ENCODE measurements at places on chromosomes 5 and 9. TPM values are rescaled to one million over a fixed set of nuclear protein-coding genes. Genes with fewer than 3 reads are reported as not detected.

DNA sequence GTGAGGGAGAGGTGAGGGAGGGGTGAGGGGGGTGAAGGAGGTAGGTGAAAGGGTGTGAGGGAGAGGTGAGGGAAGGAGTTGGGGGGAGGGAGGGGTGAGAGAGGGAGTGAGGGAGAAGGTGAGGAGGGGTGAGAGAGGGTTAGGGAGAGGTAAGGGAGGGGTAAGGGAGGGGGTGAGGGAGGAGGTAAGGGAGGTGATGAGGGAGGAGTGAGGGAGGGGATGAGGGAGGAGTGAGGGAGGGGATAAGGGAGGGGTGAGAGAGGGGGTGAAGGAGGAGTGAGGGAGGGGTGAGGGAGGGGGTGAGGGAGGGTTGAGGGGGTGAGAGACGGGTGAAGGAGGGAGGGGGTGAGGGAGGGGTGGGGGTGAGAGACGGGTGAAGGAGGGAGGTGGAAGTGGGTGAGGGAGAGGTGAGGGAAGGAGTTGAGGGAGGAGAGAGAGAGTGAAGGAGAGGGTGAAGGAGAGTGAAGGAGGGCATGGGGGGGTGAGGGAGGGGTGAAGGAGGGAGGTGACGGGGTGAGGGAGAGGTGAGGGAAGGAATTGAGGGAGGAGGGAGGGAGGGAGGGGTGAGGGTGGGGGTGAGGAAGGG lies 18.5 kb downstream of the NINJ1 start:
- no peak overlapping the region for H3K4me3 ChIP-seq
- no peaks in the 10 kb centered on the region for H3K27me3 ChIP-seq
- DNase-seq: peak; percentile 25
- H3K27ac ChIP-seq: peak overlapping the region; percentile 89
- H3K4me1 ChIP-seq: peaks cover 5% of the 10 kb centered on the region
- no peaks in the 10 kb centered on the region for H3K36me3 ChIP-seq

- no peak overlapping the region for H3K27ac ChIP-seq
- no peak overlapping the region for H3K4me3 ChIP-seq
- no peak for DNase-seq
- no peaks in the 10 kb centered on the region for H3K27me3 ChIP-seq
Observed at GRCh38 chr5:56699538-56699937, 115.8 kb upstream of the MAP3K1 start.

GRCh38 chr9:385818-386398 lies 171.2 kb downstream of the DOCK8 start:
- H3K36me3 ChIP-seq: no peaks in the 10 kb centered on the region
- no peaks in the 10 kb centered on the region for H3K27me3 ChIP-seq
- no peak for DNase-seq
- no peak overlapping the region for H3K4me3 ChIP-seq

GRCh38 chr9:133727876-133728441 lies 10.2 kb downstream of the SARDH start:
- H3K4me3 ChIP-seq: no peak overlapping the region
- no peak for DNase-seq
- H3K27me3 ChIP-seq: no peaks in the 10 kb centered on the region
- H3K36me3 ChIP-seq: no peaks in the 10 kb centered on the region

DNA sequence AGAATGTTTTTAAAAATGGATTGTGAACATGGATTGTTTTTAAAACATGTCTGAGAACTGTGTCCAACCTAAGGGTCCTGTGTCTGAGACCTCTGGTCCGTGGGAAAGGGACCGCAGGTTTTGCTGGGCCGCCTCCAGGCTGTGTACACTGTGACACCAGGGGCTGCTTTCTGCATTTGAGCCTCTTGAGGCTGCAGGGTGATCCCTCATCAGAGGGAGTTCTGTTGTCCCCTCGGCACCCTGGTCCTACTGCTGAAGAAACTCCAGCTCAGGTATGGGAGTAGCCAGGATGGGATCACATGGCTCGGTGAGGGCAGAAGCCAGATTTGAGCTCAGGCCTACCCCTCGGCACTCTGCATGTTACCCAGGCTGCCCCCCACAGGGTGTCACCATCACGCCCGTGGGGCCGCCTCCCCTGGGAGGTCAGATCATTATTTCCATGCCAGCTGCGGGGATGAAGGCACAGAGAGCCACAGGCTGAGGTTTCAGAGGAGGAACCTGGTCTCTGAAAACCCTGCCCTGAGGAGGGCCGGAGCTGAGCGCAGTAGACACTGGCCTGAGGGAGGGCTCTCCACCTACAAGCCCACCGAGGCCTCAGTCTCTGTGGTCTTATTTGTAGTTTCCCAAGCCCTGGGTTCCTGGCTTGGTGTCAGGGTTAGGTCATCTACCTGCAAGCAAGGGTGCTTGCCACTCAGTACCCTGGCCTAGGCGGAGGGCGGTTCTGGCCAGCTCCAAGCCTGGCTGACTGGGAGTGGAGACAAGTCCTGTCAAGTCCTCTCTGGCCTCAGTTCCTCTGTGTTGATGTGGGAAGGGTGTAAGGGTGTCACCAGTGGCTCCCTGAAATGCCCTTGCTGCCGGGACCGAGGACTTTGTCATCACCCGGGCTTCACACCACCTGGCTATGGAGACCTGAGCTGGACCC lies 2.8 kb downstream of the PRR7 start:
- H3K4me3 ChIP-seq: no peak overlapping the region
- H3K27ac ChIP-seq: no peak overlapping the region
- no peaks in the 10 kb centered on the region for H3K4me1 ChIP-seq
- H3K27me3 ChIP-seq: no peaks in the 10 kb centered on the region

DNA sequence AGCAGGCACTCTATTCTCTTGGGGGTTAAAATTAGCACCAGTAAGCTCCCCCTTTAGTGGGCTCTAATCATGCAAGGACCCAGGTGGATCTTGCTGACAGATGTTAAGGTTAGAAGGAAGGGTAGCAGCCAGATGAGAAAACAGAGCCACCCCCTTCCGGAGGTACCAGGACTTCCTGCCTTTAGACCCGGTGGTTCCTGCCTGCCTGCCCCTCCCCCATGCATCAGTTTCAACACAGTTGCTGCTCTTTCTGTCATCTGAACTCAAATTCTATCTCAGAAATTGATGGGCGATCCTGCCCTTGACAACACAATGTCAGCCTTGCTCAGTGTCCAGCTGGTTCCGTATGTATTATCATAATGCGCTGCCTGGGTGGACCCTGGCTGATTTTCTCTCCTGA lies 287.3 kb downstream of the EBF1 start:
- H3K4me3 ChIP-seq: no peak overlapping the region
- no peaks in the 10 kb centered on the region for H3K27me3 ChIP-seq
- peak overlapping the region; percentile 38 for H3K27ac ChIP-seq
- H3K4me1 ChIP-seq: no peaks in the 10 kb centered on the region

DNA sequence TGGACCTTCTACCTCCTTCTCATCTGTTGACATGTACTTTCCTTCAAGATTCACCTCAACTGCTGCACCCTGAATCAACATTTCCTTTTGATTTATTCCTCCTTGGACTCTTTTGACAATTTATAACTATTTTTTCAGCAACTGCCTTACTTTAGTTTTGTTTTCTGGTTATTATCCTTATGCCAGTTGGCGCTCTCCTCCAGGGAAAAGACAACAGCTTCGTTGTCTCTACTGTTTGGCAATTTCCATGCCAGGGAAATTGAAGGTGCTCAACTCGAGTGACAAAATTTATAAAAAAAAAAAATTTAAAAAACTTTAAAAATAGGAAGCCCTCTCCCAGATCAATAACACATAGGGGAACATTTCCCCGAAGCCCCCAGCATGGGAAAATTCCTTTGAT lies 549.2 kb upstream of the DMAC1 start:
- H3K4me3 ChIP-seq: no peak overlapping the region
- H3K36me3 ChIP-seq: no peaks in the 10 kb centered on the region
- H3K27me3 ChIP-seq: no peaks in the 10 kb centered on the region

- DNase-seq: no peak
- no peak overlapping the region for H3K27ac ChIP-seq
- H3K4me1 ChIP-seq: no peaks in the 10 kb centered on the region
- H3K36me3 ChIP-seq: no peaks in the 10 kb centered on the region
- H3K27me3 ChIP-seq: no peaks in the 10 kb centered on the region
Observed at GRCh38 chr5:173679909-173680630, 63.6 kb upstream of the BOD1 start.

- no peaks in the 10 kb centered on the region for H3K36me3 ChIP-seq
- no peaks in the 10 kb centered on the region for H3K4me1 ChIP-seq
- H3K27ac ChIP-seq: no peak overlapping the region
Observed at GRCh38 chr9:107471552-107471951, 18.0 kb downstream of the KLF4 start.

GRCh38 chr9:127955294-127956015 lies 17.8 kb upstream of the DPM2 start:
- no peak overlapping the region for H3K4me3 ChIP-seq
- DNase-seq: peak; percentile 97
- no peaks in the 10 kb centered on the region for H3K27me3 ChIP-seq

Gene CDO1
- 47.7 TPM for total RNA-seq

Gene MSX2
- 11.5 TPM for total RNA-seq

Gene DDX4
- total RNA-seq: not detected

Gene SRA1
- total RNA-seq: 24.9 TPM

Gene PLGRKT
- 16.4 TPM for total RNA-seq
